Stimulated activated CD4-positive, alpha-beta T cell treated with anti-CD3 and anti-CD28 coated beads, Interleukin-2, amount 100 ng/mL, for 24 hours (primary cell): ENCODE measurements at places on chromosomes 5 and 9.

DNA sequence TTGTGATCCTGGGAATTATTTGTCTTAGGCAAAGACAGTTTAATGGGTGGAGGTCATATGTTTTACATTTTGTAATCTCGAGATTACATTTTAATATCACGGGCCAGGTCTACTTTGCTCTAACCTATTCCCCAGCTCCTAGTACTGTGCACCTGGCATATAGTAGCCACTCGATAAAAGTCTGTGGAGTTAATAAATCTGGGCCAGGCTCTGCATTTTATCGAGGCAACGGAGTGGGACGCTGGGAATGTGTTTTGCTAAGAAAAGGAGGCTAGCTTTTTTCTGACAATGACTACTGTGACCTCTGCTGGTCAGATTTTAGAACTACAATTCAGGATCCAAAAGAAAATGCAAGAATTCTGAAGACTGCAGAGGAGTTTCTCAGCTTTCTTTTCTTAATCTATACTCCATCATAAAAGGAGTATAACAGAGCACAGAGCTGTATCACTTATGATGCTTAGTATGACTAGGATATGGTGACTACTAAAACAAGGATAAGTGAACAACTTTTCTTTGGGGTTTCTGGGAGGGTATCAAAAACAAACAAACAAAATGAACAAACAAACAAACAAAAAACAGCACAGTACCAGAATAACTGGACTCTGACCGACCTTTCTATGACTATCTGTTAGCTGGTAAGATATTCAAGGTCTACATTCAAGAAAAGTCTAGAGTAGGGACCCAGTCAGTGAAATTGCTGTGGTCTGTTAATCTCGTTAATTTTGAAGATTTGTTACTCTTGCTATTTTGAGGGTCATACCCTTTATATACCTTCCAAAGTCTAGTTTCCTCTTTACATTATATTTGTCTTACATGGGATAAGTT, 46.1 kb upstream of the CER1 start:
- no peak for DNase-seq

DNA sequence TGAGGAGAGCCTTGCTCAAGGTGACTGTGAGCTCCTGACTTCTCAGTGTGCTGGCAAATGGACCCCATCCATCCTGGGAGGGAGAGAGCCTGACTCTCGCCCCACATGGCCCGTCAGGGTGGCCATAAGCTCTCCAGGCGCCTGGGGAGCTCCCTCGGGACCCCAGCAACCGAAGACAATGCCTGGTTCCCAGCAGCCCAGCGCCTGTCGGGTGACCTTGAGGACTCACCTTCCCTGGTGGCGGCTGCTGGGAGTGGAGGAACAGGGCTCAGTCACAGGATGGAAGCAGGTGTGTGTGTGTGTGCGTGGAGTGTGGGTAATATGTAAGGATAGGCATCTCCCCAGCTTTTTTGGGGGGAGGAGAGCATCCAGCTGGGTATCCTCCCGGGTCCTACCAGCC, 190.3 kb downstream of the MELK start:
- no peak for DNase-seq

DNA sequence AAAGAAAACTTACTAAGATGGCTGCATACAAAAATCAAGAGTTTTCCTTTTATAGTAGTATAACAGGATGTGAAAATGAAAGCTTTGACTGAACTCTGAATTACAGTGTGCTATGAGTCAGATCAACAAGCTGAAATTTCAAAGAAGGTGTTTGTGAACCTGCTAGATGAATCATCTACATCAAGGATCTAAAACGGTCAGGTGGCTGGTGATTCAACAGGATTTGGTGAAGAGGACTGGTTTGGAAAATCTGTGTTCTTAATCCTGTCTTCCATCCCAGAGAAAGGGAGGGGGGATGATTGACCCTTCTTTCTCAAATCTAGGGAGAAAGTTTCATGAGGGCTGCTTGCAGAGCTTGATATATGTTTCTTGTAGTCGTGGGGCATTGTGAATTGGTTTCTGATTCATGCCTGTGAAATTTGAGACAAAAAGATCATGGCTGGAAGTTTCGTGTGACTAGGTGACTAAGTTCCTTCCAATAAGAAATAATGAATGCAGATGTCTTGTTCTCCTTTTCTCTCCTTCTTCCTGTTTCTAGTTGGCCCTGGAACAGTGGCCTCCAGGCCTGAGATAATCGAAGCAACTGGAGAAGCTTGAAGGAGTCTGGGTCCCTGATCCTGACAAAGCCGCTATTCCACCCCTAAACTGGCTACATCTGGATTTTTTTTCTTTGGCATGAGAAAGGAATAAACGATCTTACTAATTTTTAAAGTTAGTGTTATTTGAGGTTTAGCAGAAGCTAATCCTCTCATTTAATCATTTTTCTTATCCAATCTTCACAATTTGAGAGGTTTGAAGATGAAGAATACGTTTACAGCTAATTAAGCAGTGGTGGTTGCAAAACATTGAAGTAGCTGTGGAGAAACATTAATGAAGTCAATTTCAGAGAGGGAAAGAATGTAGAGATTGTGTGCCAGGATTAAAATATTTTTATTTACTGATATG, 67.2 kb downstream of the MRPS30 start:
- peak; percentile 3 for DNase-seq

DNA sequence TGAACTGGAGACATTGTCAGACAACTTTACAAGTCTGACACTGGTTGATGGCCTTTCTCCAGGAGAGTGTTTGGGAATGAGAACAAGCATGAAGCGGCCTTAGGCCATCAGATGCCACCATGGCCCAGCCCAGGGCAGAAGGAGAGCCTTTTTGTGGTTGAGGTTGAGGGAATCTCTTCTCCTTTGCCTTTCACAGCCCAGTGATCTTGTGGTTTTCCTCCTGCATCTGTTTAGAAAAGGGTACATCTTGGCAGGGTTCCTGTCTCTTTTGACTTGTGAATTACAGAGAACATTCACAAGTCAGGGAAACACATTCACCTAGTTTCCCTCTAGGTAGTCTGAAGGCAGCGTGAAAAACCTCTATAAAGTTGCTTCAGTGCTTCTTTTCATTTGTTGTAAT, 27.5 kb downstream of the DMRT2 start:
- DNase-seq, result no peak
